Activated CD4-positive, alpha-beta T cell treated with anti-CD3 and anti-CD28 coated beads, Interleukin-2, amount 50 U/mL, for 4 hours (primary cell): ENCODE measurements at places on chromosomes 12 and 14.

GRCh38 chr14:21791749-21792148, 118.1 kb upstream of the OR4E1 start:
- DNase-seq, result no peak

GRCh38 chr12:29104516-29104915, 44.6 kb upstream of the FAR2 start:
- DNase-seq, result no peak

- DNase-seq, result no peak
Observed at GRCh38 chr12:28360253-28360652, 170.0 kb downstream of the CCDC91 start.

DNA sequence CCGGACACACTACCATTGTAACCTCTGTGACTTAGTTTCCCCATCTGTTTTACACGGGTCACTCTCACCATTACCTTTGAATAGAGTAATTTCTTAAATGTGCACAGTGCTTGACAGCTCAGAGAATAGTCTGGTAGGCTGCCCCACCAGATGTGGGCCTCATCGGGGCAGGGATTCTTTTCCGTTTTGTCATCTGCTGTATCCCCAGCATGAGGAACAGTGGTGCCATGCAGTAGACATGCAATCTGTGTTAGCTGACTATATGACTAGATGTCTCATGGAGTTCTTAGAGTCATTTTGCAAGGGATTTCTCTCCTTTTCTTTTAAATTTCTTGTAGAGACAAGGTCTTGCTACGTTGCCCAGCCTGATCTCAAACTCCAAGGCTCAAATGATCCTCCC, 44.9 kb upstream of the PLEKHG3 start:
- DNase-seq, result no peak

GRCh38 chr14:28344381-28344780, 422.2 kb upstream of the FOXG1 start:
- DNase-seq, result no peak

- no peak for DNase-seq
Observed at GRCh38 chr12:3071107-3071506, 6.1 kb upstream of the TSPAN9 start.

DNA sequence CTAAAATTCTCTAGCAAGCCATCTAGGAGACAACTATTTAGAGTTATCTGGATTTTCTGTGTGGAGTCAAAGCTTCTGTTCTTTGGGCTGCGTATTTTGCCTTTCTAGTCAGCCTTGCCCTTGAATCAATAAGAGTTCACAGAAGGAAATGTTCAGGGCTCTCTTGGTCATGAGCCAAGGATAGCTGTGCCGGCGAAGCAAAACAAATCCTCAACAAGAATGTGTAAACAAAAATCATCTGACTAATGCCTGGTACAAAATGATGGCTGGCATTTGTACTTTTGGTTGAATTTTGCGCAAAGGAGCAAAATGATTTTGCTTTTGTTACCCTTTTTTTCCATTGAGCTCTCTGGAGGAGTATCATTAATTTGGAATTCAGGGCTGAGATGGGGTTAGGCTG, 171.1 kb downstream of the DACT1 start:
- no peak for DNase-seq

GRCh38 chr14:85332401-85332800, 197.5 kb upstream of the FLRT2 start:
- DNase-seq, result no peak

GRCh38 chr12:129294868-129295267, 441.6 kb downstream of the GLT1D1 start:
- no peak for DNase-seq

DNA sequence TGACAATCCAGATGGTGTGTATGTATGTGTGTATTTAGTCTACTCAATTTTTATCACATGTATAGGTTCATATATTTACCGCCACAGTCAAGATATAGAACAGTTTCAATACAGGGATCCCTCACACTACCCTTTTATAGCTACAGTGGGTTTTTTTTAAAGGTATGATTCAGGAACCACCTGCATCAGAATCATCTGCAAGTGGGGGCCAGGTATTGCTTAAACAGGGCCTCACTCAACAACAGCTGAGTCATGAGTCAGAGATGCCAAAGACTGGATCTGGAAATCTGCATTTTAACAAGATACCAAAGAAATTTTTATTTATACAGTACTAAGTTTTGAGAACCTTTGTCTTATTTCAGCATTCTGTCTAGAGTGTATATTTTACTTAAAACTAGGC, 117.6 kb downstream of the SLC35F4 start:
- DNase-seq, result no peak

DNA sequence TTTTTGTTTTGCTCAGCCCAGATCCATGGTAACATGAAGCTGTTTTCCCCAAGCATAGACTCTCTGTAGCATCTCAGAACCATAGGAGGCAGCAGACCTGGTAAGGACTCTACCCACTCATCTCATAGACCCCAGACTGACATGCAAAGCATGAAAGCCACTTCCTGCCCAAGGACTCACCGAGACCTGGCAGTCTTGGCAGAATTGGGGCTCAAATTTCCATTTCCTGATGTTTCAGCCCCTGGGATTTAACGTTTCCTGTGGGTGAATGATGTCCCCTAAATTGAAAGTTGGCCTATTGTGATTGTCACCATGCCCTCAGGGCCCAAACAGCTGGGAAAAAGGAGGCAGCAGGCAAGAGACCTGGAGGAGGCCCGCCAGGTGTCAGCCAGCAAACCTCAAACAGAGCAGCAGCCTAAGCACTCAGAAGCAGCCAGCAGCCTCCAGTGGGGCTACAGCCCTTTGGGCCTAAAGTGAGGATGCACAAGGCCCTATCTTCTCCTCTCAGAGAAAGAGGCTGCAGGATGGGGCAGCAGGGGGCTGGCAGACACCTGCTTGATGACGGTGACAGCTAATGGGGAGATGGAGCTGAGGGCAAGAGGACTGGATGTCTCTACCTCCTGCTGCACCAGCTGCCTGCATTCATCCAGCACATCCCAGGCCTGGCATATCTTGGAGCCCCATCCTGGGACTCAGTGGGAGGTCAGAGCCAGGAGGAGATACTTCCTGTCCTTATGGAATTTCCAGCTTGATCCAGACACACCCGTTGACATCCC, 8.5 kb downstream of the KRT85 start:
- no peak for DNase-seq

DNA sequence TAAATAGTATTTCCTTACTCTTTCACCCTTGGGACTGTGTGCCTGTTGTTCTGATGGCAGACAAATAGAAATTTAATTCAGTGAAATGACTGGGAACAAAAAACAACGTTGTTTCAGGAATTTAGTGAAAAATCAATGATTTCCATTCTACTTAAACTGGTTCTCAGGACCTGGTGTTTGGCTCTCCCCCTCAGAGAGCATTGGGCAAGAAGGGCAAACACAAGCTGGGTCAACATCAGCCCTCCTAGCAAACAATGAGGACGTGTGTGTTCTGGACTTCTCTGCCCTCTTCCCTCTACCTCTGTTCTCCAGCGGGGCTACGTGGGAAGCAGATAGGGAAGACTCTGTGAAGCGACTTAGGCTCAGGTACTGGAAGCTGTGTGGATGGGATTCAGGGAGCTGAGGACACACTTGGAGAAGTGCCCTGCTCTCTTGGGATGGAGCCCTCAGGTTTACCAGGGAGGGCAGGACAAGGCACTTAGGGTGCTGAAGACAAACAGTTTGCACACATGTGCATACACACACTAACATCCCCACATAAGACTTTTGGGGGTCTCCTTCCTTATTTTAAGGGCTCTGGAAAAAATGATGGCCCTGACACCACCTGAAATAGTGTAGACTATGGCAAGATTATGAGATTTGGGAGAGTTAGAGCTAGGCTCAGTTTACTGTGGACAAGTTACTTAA, 7.6 kb upstream of the SERPINA1 start:
- no peak for DNase-seq

- DNase-seq, result no peak
Observed at GRCh38 chr14:90522571-90523191, 125.9 kb downstream of the CALM1 start.

GRCh38 chr12:70006619-70006973, 181.6 kb downstream of the MYRFL start:
- no peak for DNase-seq

GRCh38 chr12:128531170-128531569, 264.2 kb downstream of the TMEM132C start:
- DNase-seq, result no peak

DNA sequence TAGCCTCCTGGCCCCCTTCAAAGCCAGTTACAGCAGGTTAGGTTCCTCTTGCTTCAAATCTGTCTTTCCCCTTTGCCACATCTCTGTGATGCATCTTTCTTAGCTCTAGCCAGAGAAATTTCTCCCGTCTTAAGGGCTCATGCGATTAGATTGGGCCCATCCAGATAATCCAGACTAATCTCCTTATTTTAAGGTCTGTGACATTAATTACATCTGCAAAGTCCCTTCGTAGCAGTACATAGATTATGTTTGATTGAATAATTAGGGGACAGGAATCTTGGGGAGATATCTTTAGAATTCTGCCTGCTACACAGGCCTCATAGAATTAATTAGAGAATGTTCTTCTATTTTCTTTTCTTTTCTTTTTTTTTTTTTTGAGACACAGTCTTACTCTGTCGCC, 79.3 kb downstream of the SPATS2 start:
- no peak for DNase-seq
